ENCODE measurements at places on chromosomes 16 and 17. TPM values are rescaled to one million over a fixed set of nuclear protein-coding genes. Genes with fewer than 3 reads are reported as not detected.

Gene NPIPB2
- 0.65 TPM for total RNA-seq

- DNase-seq: peak; percentile 61
Observed at GRCh38 chr16:57372372-57373116, at the start of gene CX3CL1. CX3CL1 (plus strand) TSS chr16:57372490; CDS start chr16:57372569, 79 bp downstream.

DNA sequence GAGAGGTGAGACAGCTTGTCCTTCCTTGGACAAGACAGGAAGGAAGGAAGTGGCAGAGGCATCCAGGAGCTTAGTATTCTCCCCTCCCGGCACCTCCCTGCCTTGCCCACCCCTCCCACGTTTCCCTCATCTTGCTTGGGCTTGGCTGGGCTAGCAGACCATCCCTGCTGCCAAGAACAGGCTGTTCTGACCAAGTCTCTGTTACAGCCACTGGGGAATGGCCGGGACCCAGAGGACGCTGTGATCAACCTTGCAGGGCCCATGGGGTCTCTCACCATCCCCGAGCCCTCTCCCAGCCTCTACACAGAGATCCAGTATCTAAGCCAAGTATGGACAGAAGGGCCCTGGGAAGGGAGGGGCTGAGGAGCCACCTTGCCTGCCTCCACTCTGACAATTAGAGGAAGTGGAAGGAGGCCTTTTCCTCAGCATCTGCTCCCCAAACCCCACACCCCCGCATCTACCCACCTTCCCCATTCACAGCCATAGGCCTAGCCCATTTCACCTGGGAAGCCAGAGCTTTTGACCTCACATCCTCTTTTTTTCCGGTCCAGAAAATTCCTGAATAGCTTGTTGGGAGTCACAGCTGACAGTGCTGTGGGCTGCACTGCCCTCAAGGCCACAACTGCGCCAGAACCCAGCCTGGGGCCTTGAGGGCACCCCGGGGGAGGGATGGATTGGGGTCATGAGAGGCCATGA is 14.1 kb downstream of the CD300LG start:
- DNase-seq: no peak

DNA sequence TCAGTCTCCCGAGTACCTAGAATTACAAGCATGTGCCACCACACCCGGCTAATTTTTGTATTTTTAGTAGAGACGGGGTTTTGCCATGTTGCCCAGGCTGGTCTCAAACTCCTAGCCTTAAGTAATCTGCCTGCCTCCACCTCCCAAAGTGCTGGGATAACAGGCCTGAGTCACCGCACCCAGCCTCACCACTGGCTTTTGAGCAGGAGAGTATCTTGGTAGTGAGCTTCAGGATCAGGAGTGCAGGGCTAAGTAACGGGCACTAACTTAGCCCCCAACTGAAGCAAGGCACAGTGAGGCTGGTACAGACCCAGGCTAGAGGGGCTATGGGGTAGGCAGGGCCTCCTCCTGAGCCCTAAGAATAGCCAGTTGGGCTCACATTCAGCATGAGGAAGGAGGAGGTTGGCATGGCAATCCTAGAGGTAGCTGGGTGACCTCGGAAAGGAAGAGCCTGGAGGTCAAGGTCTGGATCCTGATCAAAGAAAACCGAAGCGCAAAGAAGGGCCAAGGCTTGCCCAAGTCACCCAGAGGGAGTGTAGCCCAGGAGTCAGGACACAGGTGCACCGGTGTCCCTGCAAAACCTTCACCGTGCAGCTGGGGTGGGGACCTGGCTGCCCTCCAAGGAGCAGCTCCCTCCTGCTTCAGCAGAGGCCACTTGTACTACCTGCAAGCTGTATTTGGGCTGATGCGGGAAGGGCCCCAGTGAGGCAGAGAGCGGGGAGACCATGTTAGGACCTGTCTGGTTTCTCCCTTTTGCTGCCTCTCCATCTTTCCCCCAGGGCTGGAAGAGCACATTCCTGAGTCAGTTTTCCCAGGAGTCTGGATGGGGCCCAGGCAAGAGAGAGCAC is 1.3 kb upstream of the ADGRG5 start:
- DNase-seq: no peak

Gene PPY
- not detected for total RNA-seq

Gene CACNA1H
- 0.11 TPM for total RNA-seq

GRCh38 chr16:14405611-14406537 is 224.2 kb downstream of the PARN start:
- DNase-seq: peak; percentile 61

- no peak for DNase-seq
Observed at GRCh38 chr17:50916708-50917417, 50.7 kb upstream of the TOB1 start.

GRCh38 chr17:1561420-1562175 is 994 bp downstream of the PITPNA start:
- peak; percentile 69 for DNase-seq

DNA sequence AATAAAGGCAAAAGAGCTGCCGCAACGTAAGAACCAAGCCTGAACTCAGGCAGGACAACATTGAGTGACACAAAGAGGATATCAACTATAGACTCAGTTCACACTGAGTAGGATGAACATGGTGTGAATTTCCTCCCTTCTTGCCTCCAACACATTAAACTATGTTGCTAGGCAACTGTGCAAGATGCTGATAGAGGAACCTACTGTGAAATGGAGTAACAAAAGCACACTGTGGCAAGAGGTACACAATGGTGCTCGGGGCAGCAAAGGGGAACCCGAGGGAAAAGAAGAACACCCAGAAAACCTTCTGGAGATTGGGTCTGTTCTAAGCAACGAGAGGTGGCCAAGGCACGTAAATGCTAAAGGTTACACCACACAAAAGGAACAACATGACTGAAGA is 34.1 kb downstream of the GRB2 start:
- DNase-seq: no peak

Gene ZPBP2
- total RNA-seq: not detected
